ENCODE measurements at places on chromosomes 3 and 15.

DNA sequence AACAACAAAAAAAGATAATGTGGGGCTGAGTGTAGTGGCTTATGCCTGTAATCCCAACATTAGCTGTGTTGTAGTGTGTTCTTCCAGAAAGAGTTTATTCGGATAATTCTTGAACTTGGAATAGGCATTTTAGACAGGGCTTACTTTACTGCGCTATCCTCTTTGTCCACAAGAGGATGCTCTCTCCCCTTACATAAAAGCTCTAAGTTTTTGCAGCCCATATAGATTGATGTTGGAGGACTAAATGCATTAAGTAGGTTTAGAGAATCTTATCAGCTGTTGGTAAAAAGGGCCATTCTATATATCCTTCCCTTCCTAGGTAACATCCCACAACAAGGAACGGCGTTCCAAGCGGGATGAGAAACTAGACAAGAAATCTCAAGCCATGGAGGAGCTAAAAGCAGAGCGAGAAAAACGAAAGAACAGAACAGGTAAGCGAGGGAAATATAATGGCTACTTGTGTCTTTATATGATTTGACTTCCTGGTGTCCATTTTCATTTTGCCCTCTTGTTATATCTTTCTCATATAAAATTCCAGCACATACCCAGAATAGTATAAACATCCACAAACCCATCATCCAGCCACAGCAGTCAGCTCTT lies 27.8 kb upstream of the ITPKA start:
- no peak for DNase-seq

GRCh38 chr3:190261015-190261414 lies 61.2 kb downstream of the CLDN1 start:
- DNase-seq, result no peak

DNA sequence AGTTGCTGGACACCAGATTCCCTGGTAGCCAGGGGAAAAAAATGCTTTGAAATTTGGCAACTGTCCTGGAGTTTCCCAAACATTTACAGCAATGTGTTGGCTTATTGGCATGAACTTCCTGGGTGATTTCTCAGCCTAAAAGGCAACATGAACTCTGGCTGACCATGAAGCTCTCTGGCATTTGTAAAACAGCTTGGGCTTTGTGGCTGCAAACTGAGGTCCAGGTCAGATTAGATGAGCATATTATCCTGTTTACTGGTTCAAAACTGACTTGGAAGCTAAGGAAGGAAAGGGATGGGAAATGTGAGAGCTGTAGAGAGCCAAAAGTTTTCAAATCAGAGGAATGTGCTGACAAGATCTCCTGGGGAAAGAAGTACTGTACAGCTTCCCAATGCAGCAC lies 139.0 kb downstream of the P3H2 start:
- no peak for DNase-seq

DNA sequence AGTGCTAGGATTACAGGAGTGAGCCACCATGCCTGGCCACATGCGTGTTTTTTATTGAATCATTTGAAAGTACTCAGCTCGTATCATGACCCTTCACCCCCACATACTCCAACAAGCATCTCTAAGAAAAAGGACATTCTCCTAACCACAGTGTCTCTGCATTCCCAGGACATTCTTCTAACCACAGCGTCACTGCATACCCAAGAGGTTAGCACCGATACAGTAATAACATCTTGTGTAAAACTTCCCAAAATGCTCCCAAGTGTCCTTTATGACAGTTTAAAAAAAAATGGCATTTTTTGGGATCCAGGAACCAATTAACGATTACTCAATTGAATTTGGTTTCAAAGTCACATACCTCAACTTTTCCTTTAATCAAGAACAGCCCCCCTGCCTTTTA lies 39.6 kb downstream of the FLNB start:
- no peak for DNase-seq

DNA sequence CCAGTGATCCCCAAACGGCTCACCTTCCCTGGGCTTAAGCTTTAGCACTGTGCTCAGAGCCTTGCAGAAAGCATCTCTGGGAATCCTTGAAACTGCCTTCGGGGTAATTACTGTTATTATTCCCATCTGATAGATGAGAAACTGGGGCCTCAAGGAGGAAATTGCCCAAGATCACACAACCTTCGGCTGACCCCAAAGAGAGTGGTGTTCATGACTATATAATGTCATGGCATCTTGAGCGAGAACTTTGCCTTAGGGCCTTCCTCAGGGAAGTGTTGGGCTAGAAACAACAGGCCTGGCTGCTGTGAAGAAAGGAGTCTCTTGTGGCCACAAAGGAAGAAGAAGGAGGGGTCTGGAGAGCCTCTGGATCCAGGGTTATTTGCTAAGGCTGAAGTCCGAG lies 388.7 kb upstream of the CFAP20DC start:
- DNase-seq, result no peak

GRCh38 chr3:117557464-117558090 lies 848.0 kb downstream of the TUSC7 start:
- no peak for DNase-seq

DNA sequence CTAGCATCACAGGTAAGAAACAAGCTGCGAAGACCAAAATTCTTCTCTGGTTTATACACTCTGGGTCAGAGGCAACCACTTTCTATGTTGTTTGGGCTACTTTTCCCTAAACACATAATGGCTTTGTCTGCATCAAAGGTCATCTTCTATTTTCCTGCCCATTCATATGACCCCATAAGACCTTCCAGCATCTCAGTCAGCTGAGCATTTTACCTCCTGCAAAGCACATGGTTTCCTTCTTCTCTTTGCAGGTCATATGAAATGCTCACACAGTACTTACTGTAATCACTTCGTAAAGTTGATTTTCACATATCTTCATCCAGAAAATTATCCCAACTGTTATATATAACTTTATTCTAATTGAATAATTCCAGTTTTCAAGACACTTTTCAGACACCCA lies 34.8 kb downstream of the LIPC start:
- no peak for DNase-seq

DNA sequence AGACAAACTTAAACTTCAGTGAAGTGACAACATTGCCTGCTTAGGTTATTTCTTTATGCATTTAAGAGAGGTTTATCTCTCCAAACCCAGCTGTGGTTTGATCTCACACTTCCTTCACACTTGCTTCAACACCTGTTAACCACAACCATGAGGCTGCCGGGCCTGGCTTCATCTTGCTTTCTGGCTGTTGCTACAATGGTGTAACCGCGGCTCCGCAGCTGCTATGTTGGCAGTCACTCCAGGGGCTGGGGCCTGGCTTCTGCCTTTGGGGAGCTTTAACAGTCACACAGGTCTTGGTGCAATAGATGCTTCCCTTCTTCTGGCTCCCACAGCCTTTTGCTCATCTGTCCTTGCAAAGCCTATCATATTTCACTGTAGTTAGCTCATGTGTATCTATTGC lies 72.9 kb upstream of the MNS1 start:
- DNase-seq, result peak; percentile 9

GRCh38 chr3:133256787-133257483 lies 142.9 kb upstream of the BFSP2 start:
- no peak for DNase-seq

DNA sequence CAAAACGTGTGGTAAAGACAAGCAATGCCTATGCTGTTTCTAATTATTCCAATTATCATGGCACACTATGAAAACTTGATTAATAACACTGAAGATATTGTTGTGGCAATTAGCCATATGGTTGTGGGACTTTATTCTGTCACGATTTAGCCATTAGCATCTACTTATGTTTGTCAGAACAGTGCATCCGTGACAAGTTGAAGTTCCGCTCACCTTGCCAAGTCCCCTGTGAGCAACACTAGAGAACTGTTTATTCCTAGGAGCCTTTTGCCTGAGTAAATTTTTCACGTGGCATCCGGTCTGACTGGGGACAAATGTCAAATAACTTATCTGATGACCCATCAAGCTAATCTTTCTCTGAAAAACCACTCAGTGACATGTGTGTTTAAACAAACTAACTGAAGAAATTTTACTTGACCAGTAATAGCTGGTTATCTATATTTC lies 403.3 kb downstream of the TBC1D5 start:
- no peak for DNase-seq

GRCh38 chr3:16428612-16429011 lies 84.9 kb downstream of the RFTN1 start:
- DNase-seq, result no peak
